ENCODE measurements at places on chromosomes 3 and 15. TPM values are rescaled to one million over a fixed set of nuclear protein-coding genes. Genes with fewer than 3 reads are reported as not detected.

DNA sequence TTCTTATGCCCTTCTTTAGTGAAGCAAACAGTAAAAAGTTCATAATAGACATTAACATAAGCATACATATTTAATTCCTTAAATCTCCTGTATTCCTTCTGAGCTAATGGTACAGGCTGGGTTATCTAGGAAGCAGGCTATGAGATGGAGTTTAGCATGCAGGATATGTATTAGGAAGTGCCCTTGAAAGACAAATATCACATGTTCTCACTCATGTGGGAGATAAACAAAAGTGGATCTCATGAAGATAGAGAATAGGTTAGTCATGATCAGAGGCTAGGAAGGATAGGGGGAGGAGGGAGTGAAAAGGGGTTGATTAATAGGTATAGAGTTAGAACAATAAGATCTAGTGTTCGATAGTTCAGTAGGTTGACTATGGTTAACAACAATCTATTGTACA, 105.4 kb downstream of the CLASP2 start:
- DNase-seq, result no peak

DNA sequence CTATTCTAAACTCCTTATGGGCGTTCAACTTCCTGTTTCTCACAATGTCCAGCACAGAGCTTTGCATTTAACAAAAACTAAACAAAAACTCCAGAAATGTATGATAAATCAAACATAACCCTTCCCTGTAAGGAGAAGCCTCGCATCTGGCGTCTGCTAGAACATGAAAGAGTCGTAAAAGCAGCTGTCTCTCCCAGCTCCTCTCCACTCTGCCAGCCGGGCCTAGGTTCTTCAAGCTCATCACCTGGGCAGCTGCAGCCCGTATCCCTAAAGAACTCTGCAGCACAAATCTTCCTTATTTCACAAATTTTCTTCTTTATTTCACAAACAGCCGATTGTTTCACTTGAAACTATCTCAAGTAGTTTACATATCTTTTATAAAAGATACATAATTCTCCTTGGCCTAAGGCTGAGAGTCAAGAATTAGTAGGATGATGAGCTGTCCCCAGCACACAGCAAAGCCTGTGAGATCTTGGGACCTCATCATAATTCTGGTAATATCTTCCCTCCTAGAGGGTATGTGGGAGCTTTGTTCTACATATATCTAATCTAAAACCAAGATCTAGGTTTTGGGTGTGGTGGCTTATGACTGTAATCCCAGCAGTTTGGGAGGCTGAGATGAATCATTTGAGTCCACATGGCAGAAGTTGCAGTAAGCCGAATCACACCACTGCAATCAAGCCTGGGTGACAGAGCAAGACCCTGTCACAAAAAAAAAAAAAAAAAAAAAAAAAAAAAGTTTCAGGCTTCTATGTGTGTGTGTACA, 35.3 kb downstream of the ANXA2 start:
- peak; percentile 53 for DNase-seq

DNA sequence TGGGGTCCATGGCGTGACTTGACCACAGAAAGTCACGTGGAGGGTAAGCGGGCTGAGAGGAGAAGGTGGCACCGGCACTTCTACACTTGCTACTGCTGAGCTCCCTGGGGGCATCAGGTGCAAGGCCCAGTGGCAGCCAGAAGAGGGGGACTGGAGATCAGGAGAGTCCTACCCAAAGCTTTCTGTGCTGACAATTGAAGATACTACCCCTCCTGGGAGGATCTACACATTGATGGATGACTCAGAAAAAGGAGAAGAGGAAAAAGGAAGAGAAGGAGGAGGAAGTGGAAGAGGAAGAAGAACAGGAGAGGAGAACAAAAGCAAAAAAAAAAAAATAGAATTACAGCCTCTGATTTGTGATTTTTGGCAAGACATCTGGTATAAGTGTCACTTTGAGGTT, 41.2 kb downstream of the MYO5C start:
- no peak for DNase-seq

GRCh38 chr3:124878561-124879336, 8.4 kb downstream of the ITGB5 start:
- peak; percentile 92 for DNase-seq

DNA sequence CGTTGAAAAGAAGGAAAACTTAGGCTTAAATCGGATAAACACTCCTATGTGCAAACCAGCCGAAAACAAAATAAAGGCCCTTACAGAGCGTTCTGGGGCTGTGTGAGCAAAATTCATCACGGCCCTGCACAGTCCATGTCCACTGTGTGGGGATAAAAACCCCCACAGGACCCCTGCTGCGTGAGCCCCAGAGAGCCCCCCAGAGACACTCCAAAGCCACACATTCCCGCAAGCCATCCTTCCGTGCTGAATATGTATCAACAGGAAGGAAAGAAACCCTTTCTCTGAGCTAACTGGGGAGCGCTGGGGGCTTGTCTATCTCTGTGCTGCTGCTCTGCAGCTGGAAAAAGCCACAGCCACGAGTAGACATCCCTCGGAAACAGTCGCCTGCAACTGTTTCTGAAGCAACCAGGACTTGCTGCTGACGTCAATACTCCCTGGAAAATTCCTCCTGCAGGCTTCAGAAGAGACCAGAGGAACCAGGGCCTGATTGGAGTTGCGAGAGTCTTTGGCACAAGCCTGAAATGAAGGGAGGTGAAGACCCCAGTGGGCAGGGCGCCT, 72.7 kb downstream of the NUP210 start:
- DNase-seq, result no peak

DNA sequence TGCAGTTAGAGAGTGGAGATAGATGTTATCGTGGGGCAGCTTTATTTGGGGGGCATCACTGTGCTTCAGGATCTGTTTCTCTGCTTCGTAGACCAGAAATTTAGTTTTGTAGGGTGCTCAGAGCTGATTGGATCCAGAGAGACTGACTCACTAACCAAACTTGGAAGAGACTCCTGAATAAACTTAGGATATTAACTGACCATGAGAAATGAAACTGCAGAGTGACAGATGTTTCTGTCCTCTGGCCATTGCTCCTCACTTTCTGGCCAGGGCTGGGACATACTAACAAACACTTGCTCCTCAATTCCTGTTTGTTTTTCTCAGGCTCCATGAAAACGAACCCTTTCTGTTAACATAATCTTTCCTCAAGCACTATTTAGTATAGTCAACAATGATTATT, 4.3 kb downstream of the ZNF592 start:
- peak; percentile 38 for DNase-seq

GRCh38 chr15:40289140-40289775, 6.4 kb upstream of the ANKRD63 start:
- DNase-seq, result peak; percentile 44

DNA sequence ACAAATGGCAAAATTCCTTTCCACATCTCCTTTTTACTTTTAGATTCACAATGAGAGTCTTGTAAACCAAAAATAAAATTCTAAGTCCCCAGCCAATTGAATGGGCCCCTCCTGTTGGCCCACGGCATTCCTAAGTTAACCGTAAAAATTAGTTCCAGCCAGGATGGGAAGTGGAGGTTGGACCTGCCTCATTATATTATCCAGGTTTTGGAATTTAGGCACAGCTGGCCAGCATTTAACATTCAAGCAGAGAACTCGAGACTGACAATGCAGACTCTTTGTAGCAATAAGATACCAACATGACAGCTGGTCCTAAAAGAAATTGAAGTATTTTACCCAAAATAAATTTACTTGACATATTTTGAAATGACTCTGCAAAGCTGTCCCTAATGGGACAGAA, 321.0 kb upstream of the NAALADL2 start:
- no peak for DNase-seq

RPL4 gene
- total RNA-seq, result 5,951 TPM

MORC1 gene
- total RNA-seq, result not detected

MEX3B gene
- total RNA-seq, result 5.5 TPM
